Stimulated activated CD4-positive, alpha-beta T cell treated with anti-CD3 and anti-CD28 coated beads, Interleukin-2, amount 100 ng/mL, for 24 hours (primary cell): ENCODE measurements at places on chromosomes 1 and 21.

DNA sequence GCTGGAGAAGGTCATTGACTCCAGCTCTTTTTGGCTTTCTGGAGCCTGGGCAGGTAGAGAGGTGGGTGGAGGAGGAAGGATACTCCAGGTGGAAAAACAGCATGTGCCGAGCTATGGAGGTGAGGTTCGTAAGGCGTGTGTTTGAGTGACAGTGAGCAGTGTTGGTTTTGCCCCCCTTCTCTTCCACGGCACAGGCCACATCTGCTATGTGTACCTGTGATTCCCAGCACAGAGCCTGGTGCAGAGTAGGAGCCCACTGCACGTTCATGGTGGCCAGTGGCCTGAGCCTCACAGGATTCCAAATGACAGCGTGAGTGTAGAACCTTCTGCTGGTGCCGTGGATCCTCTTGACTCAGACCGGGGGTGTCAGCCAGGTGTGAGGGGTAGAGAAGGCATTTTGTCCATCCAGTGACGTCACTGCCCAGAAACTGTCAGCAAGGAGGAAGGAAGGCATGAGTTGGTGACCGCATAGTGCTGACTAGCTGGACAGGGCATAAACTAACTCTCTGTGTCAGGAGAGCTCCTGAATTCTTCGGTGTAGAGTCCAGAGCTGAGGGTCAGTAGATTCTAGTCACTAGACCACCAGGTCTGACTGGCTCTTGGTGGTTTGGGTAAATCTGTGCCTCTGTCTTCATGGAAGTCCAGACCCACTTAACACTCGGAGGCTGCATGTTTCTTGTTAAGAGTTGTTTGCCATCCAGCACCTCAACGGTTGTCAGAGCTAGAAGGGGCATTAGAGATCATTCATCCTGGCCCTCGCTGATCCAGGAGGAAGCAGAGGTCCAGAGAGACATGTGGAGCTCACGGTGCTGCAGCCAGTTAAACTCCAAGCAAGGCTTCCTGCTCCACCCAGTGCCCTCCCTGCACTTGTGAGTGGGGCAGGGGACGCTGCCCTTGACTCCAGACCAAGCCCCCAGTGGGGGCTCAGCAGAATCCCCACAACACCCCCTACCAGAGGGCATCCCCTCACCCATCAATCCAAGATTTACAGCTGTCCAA, 3.8 kb downstream of the QSOX1 start:
- no peak for DNase-seq

DNA sequence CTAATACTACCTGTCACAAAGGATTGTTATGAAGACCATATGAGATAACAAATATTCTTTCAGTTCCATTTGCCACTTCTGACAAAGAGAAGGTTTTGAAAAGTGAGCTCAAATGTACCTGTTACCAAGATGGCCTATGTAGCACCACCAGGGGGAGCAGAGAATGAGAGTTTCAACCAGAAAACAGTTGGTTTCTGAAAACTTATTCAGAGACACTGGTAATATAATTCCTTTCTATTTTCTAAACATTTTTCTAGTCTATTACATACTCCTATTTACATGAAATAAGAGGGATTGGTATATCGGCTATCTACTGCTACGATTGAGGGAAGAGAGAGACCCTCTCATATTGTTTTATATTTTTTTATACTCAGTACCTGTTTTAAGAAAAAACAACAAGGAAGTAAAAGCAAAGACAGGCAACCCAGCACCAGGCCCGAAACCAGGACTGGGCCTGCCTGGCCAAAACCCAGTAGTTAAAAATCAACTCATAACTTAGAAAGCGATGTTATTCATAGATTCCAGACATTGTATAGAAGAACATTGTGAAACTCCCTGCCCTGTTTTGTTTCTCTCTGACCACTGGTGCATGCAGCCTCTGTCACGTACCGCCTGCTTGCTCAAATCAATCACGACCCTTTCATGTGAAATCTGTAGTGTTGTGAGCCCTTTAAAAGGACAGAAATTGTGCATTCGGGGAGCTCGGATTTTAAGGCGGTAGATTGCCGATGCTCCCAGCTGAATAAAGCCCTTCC, 48.3 kb downstream of the IL23R start:
- peak; percentile 69 for DNase-seq

DNA sequence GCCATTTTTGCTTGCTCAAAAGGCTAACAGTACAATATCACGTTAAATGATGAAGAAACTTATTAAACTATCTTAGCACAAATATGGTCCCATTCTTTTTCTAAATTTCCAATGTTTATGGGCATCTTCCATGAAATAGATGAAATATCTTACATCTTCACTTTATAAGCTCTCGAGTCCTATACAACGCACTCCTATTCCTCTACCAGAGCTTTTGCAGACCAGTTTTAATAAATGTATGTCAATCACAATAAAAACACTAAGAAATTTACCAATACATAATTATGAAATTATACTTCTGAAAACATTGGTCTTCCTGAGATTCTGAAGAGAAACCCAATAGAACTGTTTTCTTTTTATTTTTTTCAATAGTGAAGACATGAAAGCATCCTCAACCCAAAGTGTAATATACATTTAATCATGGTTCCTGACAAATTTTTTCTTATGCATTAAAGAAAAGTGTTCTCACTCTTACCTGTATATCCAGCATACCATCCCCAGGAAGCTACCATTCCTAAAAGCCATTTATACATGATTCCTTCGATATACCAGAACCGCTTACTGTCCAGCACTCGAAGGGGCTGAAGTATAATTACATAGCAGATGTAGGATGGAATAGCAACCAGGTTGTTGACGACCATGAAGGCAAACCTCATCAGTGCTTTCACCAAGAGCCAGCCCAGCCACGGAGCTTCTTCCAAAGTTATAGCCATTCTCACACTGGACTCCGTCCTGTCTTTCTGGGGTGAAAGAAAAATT, 1.8 kb downstream of the LPGAT1 start:
- DNase-seq = no peak

GRCh38 chr1:231665101-231665500, 38.5 kb downstream of the DISC1 start:
- no peak for DNase-seq

DNA sequence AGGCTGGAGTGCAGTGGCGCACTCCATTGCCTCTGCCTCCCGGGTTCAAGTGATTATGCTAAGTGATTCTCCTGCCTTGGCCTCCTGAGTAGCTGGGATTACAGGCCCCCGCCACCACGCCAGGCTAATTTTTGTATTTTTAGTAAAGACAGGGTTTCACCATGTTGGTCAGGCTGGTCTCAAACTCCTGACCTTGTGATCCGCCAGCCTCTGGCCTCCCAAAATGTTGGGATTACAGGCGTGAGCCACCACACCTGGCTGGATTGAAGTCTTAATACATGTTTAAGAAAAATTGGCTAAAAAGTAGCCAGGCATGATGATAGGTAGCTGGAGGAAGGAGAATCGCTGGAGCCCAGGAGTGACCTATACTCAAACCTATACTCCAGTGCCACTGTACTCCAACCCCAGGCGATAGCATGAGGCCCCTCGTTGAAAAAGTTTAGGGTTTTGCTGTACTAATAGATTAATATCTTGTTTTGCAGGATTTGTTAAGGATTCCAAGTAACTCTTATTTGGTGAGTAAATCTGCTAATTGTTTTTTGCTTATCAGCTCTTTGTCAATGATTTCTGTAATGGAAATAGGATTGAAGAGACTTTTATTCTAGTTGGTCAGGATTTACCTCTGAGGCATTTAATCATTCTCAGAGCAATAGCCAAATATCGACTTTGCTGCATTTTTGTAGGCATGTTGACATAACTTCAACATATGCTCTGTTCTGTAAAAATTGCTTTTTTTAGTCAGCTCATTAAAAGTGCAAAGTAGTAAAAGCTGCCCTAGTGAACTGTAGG, 2.0 kb downstream of the RCC1 start:
- DNase-seq = peak; percentile 46

- peak; percentile 32 for DNase-seq
These were observed 10.7 kb downstream of the RAB42 start for GRCh38 chr1:28602536-28603439.

- DNase-seq = no peak
These were observed 104.1 kb downstream of the CNIH3 start for GRCh38 chr1:224720216-224720615.

DNA sequence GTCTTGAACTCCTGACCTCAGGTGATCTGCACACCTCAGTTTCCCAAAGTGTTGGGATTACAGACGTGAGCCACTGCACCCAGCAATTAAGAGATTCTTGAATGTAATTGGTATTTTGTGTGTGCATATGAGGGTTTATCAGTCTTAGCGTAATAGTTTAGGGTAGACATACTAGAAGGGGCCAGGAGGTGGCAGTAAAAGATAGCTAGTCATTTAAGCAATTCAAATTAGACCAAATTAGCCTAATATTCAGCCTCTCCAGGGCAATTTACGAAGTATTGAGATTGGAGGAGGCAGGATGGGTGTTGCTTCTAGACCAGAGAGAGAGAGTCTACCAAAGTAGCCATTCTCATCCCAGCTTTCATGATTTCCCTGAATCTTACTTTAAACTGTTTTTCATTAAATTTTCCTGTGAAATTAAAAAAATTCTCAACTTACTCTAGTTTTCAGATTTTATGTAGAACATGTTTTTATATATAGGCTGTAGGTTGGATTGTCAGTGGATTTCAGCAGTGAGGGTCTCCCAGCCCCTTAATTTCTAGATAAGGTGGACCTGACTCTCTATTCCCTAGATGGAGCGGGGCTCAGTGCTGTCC, 119.7 kb downstream of the HHAT start:
- DNase-seq = peak; percentile 24

DNA sequence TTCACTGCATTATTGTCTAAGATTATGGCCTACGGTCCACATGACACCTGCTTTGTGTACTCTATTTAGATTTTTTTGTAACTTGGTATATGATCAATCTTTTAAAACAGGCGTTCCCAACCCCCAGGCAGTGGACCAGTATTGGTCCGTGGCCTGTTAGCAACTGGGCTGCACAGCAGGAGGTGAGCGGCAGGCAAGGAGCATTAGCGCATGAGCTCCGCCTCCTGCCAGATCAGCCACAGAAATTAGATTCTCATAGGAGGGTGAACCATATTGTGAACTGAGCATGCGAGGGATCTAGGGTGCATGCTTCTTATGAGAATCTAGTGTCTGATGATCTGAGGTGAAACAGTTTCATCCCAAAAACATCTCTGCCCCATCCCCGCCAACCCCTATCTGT, 228.4 kb upstream of the NR5A2 start:
- DNase-seq = no peak
